Astrocyte (in vitro differentiated cells and primary cell): ENCODE measurements at places on chromosomes 7 and 10.
A peak's percentile ranks its signal among the peaks of the same experiment; 100 is the strongest.

DNA sequence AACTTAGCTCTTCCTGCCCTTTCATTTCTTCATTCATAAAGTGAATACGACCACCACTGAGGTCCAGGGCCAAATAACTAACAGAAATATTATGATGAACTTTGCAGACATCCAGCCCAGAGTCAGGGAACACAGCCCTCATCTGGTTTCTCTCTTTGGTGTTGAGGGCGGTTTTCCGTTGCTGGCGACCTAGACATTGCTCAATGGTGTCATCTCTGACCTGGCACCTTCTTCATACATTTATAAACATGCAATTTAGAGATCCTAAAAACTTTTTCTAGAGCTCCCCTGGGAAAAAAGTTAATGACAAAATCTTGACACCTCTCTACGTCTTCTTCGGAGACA, 324 bp upstream of the TET1 start:
- no peak for DNase-seq

DNA sequence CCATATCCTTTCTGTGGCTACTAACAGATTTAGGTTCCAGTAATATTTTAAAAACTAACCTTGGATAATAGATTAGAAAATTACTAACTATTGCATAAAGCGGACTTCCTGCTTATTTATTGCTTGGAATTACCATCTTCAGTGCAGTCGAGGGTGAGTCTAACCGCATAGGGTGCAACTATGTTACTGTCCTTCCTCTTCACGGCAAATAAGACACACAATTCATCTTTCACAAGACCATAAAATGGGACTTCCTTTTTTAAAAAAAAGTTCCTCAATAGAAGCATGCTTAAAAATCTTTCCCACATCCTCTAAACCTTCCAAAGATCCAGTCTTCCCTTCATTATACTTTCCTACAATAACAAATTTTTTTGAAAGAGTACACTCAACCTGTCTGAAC, 2.1 kb downstream of the SLC25A40 start:
- DNase-seq: no peak

DNA sequence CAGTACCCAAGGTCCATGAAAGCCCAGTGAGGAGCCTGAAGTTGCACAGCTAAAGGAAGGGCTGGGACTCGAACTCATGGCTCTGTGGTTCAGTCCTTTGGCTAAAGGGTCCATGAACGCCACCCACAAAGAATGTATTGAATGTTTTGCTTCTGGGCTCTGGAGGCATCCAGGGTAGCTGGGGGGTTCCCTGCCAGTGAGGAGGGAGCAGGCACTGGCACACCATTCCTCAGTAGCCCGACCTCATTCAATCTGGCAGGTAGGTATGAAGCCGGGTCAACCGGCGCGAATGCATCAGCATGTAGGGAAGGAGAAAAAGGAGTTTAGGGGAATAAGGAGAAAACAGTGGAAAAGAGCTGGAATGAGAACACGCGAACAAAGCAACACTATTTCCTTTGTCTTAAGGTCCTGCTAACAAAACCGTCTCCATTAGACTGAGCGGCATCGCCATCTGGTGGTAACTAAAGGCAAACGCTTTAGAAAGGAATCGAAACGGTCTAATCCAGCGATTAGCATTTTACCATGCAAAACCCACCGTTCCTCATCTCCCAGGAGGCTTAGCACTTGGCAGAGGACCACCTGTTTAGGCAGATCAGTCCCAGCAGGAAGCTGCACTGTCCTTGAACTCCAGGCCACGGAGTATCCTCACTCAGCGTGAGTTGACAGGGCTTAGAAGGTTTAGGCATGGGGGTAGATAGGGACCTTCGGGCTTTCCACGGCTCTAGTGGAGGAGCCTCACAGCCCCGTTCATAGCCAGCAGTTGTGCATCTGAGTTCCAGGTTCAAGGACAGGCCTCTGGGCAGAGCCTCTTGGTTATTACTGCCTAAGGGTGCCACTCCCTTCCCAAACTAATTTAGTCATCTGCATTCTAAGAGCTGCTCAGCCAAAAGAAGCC, 122.8 kb downstream of the UBE2H start:
- peak; percentile 72 for DNase-seq

GRCh38 chr7:125908711-125909110, 979.1 kb upstream of the POT1 start:
- DNase-seq: no peak

DNA sequence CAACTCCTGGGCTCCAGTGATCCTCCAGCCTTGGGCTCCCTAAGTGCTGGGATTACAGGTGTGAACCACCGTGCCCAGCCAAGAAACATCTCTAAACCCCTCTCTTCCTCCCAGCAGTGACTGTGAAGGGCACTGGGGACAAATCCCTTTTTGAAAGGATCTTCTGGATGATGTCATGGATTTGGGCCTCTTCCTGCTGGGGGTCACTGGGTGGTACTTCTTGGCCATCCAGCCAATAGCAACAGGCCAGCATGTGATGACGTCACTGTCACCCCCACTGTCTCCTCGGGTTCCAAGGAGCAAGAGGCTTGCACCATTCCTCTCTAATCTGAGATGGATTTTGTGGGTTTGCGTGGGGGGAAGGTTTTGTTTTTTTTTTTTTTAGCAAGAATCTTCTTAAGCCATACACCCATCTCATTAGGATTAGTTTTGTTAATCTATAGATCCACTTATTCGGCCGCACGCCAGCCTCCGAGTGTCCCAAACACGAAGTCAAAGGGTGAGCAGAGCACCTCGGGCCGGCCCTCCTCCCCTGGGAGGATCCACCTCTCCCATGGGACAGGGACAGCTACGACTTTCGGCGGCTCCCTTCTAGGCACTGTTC, 29.4 kb upstream of the TNRC18 start:
- peak; percentile 52 for DNase-seq

GRCh38 chr10:70760271-70760787, 24.8 kb downstream of the TBATA start:
- DNase-seq: no peak
